ENCODE measurements at places on chromosomes 12 and 14.

- peak; percentile 39 for DNase-seq
These were observed 76.5 kb upstream of the AMIGO2 start for GRCh38 chr12:47156167-47156736.

- DNase-seq, result no peak
These were observed 86.3 kb upstream of the USP44 start for GRCh38 chr12:95637471-95638155.

- DNase-seq, result no peak
These were observed 251.1 kb downstream of the MED13L start for GRCh38 chr12:116026346-116026745.

GRCh38 chr12:94916663-94917062 lies 86.8 kb downstream of the NDUFA12 start:
- DNase-seq, result peak; percentile 44

- DNase-seq, result no peak
These were observed 3.5 kb downstream of the DEGS2 start for GRCh38 chr14:100155756-100156616.

- DNase-seq, result no peak
These were observed 33.6 kb upstream of the TMEM179 start for GRCh38 chr14:104638190-104638589.

DNA sequence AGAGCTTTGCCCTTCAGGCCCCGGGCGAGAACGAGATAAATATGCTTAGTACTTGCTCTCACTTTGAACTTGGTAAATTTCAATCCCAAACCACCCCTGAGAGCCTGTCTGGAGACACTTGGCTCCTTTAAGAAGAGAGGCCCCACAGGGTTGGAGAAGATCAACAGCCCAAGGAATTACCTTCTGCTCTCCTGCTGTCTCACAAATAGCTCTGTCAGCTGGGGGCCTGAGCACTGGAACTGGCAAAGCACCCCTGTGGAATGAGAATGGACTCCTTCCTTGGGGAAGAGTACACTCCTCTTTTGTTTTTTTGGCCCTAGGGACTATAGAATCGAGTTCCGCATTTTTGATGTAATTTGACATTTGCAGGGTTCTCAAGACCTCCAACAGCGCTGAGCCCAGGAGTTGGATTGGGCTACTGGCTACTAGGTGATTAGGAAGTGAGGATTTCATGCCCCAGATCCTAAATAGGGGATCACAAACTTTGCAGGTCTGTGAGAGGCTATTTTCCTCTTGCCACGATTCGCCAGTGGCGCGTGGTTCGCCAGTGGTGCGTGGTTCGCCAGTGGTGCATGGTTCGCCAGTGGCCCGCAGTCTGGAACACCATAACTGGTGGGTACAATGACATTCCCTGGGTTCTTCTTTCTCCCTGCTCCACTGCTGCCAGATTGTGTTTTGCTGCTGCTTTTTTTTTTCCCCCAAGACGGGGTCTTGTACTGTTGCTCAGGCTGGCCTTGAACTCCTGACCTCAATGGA lies 17.8 kb upstream of the MEG3 start:
- DNase-seq, result no peak

DNA sequence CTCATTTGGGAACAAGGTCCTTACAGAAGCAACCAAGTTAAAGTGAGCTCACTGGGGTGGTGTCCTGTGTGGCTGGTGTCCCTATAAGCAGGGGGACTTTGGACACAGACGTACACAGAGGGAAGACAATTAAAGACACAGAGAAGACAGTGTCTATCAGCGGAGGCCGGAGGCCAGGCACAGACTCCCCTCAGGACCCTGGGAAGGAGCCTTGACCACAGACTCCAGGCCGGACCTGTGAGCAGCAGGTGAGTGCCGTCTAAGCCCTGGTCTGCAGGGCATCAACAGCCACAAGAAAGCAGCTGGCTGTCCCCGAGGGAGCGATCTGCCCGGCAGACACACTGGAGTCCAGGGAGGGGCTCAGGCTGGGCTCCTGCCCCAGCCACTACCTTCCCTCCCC lies 219.1 kb upstream of the C14orf180 start:
- DNase-seq, result no peak

- DNase-seq, result no peak
These were observed 150.8 kb downstream of the PRKCH start for GRCh38 chr14:61472011-61472672.

- DNase-seq, result peak; percentile 46
These were observed 763.9 kb downstream of the NRXN3 start for GRCh38 chr14:78933948-78934524.

DNA sequence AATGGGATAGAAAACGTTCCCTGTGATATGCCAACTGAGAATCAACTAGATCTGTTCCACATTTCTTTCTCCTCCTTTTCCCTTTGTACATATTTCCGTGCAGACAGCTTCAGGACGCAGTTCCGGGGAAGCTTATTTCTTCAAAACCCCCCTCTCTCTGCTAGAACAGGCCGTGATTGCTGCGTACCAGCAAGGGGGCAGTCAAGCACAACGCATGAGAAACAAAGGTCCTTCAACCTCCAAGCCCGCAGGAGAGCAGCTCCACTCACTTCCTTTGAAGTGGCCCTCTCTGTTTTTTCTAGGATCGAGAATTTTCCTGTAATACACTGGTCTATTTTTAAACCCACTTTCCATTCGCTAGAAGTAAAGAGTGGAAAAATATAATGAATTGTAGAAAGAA lies 80.8 kb downstream of the ZNF664 start:
- no peak for DNase-seq

GRCh38 chr12:114682106-114682784 lies 1.7 kb downstream of the TBX3 start:
- no peak for DNase-seq

DNA sequence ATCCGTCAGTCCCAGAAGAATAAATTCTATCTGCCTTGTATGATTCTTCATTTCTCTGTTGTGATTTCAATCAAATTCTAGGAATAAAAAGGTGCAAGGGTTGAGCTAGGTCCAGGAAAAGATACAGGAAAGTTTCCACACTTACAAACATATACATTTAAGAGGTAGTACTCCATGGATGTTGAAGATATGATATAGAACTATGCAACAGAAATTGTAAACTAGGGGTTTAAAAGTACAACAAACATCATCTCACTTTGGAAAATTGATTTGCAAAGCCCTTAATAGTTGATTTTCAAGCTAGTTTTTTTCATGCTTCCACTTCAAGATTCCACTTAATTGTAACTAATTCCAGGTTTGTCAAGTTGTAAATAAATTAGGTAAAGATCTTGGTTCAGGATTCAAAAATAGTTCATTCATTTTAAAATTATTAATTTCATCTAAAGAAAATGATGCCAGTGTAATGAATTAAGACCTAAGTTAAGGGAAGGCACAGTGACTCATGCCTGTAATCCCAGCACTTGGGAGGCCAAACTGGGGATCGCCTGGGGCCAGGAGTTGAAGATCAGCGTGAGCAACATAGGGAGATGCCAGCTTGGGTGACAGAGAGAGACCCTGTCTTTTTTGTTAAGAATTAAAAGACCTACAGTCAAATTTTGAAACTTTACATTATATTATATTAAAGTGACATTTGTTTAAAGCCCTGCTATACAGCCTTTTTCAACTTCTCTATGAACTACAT lies at the start of gene OR6C70:
TSS of gene OR6C70 (minus strand) at position 51 of the 742 bp plus-strand sequence. CDS start at position 51, 0 bp downstream.
- no peak for DNase-seq

- no peak for DNase-seq
These were observed 104.6 kb downstream of the ITPR2 start for GRCh38 chr12:26728205-26729050.

GRCh38 chr12:96070670-96071279 lies 35.4 kb upstream of the LTA4H start:
- DNase-seq, result no peak

- DNase-seq, result no peak
These were observed 92.9 kb upstream of the DIO2 start for GRCh38 chr14:80304125-80304766.

DNA sequence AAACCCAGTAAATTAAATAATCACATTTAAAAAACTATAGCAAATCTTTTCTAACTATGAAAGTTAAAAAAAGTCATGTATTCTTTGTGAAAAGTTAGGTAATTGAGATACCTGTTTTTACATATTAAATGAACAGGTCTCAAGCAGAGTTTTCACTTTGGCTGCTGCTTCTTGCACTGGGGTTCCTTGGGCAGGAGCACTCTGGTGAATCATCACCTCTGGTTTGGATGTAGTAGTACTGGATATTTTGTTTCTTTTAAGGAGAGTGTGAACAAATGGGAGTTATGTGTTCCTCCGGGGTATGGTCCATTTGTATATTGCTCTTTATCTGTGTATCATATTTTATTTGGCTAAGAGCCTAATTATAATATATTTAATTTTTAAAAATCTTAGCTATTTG lies 82.7 kb downstream of the FUT8 start:
- no peak for DNase-seq

- no peak for DNase-seq
These were observed 876.0 kb downstream of the RPS29 start for GRCh38 chr14:48710133-48710532.

DNA sequence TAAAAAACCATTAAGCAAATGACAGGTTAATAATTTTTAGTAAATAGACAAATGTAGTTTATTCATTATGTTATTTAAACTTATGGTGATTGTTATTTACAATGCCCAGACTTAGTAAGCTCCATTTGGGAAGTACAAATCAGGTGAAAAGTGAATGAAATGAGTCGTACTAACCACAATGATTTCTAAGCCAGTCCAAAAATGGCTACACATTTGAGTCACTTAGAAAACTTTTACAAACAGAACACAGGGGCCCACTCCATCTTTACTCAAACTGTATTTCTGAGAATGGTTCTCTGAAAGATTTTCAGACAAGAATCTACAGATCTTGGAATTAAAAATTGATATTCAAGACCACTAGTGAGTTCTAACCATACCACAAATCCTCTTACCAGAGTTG lies 653.3 kb upstream of the MIS18BP1 start:
- DNase-seq, result no peak

GRCh38 chr12:52224151-52224550 lies 8.9 kb upstream of the KRT7 start:
- DNase-seq, result no peak

DNA sequence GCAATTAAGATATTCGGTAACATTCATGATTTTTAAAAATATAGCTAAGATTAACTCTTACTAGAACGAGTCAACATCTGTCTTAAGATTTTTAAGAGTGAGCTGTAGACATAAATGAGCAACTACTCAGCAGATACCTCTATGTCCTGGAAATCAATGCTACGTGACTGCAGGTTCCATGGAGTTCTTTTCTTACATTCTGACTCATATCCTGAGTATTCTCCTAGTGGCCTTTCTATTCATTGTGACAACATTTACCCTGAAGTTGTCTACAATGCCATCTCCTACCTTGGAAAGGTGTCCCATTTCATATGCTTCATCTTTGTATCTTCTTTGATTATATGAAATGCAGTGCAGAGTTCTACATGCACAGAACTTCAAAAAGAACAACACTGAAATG lies 59.9 kb downstream of the PKP2 start:
- DNase-seq, result no peak

DNA sequence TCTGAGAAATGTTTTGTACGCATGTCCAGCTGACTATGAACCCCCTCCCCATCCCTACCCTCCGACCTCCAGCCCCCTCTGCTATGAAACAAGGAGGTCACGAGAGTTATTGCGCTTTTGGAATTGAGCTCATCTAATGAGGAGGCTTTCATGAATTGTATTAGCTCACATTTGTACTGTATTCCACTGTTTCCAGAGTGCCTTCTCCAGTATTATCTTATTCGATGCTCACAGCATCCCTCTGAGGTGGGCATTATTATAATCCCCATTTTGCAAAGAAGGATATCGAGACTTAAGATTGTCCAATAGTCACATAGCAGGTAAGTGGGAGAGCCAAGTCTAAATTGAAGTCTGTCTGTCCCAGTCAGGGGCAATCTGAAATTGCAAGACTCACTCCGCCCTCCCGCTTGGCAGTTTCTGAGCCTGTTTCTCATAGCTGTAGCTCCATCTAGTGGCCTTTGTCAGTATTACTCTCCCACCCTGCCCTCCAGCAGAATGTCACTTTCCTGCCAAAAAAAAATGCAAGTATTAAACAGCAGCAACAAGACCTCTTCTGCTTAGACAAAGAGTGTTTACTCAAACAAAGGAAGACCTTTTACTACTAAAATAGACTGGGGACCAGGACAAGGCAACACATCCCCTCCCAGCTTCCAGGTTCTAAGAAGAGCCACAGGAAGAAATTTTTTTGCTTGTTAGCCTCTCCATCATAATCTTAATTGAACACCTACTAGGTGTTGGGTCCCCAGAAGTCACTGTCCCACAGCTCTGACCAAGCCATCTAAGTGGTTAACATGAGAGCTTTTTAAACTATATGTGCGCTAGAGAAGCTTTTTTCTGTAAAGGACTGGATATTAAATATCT lies 48.6 kb upstream of the TMEM233 start:
- peak; percentile 71 for DNase-seq

DNA sequence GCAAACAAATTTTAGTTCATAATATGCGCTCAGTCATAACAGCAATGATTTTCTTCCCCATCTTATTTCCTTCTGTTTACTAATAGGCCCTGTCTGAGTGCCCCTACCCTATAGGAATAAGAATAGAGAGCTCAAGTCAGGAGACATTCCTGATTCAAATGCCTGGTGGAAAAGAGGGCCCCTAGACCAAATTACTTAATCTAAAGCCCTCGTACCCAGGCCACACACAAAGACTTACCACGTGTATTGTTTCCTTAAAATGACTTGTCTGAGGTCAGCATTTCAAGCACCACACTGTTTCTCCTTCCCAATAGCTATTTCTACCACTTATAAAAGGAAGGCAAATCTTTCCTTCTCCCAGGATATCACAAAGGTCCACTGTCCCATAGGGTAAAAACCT lies 314.9 kb upstream of the TMTC1 start:
- no peak for DNase-seq

DNA sequence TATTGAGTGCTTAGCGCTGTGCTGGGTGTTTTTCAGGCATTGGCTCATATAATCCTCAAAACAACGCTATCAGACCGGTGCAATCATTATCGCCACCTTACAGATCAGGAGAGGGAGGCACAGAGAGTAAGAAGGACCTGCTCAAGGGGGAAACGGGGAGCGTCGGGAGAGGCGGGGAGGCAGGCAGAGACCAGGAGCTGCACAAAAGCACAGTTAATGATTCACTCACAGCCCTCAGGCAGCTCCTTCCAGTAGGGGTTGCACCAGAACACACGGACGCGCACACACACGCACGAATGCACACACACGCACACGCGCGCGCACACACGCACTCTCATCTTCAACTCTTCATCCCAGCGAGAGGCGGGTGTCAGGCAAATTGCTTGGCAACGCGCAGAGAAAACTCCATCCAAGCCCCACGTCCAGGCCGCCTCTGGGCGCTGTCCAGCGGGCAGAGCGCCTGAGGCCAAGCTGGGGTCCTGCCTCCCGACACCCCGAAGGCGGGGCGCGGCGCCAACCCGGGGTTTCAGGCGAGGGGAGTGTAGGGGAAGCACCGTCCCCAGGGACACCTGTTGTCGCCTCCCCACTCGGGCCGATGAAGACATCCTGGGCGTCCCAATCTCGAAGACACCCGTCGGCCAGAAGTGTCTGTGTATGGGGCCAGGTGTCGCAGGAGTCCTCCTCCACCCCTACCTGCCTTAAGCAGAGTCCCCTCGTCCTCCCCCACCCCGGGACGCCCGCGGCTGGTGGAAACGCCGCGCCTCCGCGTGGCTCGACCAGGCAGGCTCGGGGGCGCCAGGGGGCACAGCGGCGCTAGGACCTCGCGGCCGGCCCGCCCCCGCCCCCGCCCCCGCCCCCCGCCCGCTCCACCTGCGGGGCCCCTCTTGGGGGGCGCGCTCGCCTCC lies 35.5 kb upstream of the STON2 start:
- DNase-seq, result peak; percentile 90
